GM12892 (cell line): ENCODE measurements at places on chromosomes 2 and 18.

GRCh38 chr2:216698895-216699294 lies 3.5 kb upstream of the IGFBP5 start:
- DNase-seq: no peak

DNA sequence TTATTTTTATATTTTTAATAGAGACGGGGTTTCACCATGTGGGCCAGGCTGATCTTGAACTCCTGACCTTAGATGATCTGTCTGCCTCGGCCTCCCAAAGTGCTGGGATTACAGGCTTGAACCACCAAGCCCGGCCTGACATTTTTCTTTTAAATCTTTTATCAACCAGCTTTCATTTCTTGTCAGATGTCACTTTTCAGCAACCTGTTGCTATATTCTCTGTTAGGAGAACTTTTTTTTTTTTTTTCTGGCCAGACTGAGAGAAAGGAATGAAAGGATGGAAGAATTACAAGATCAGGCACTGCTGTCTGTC lies 146.3 kb downstream of the TGIF1 start:
- DNase-seq: no peak

GRCh38 chr2:20577495-20578235 lies 73.2 kb downstream of the HS1BP3 start:
- no peak for DNase-seq

GRCh38 chr18:62281684-62282083 lies 43.4 kb upstream of the TNFRSF11A start:
- no peak for DNase-seq

- DNase-seq: no peak
Measured at GRCh38 chr2:77629539-77629938, 107.4 kb upstream of the LRRTM4 start.

- DNase-seq: no peak
Measured at GRCh38 chr2:234368861-234369261, 128.0 kb downstream of the ARL4C start.

DNA sequence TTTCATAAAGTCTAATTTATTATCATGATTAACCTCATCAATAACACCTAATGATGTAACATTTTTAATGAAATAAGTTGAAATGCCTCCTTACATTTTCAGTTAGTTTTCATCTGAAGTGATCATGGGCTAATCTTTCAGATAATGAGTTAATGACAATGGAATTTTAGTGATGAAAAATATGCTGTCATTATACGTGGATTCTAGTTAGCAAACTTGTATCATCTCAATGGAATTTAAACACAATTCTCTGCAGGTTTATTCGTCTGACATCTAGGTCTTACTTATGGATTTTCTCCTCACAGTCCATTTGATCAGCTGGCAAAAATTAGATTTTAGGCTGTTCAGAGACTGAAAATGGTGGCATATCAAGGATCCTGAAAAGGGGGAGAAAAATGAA lies 885.0 kb downstream of the SLC4A3 start:
- no peak for DNase-seq

GRCh38 chr2:5074733-5075132 lies 617.5 kb upstream of the SOX11 start:
- DNase-seq: no peak

DNA sequence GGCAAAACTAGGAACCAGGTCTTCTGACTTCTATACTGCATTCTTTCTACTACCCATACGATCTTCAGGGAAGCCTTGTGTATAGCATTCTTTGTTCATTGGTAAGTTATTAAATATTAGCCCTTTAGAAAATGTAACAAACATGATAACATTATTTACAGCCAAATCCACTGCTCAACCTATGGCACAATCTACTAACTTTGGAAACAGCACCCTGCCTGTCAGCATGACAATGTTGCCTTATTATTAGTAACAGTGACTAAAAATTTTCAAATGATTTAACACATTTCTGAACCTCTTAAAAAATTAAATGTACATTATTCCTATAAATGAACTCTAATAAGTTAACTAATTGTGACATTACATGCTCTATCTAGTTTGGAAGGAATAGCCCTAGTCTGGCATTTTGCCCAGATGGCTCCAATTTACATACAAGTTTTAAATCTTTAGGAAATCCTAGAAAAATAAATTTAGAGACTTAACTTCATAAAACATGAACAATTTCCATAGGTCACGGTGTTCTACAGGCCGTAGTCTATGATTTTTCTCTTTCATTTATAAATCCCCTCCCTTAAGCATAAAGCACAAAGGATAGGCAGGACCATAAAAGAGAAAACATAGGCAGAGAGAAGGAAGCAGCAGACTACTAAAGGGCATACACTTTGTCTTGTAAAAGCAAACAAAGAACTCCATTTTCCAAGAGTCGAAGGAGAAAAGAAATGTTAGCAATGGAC lies 33.7 kb downstream of the YES1 start:
- DNase-seq: no peak

- no peak for DNase-seq
Measured at GRCh38 chr2:128477891-128478290, 159.2 kb upstream of the HS6ST1 start.

GRCh38 chr2:137870682-137871081 lies 93.6 kb upstream of the HNMT start:
- DNase-seq: no peak

DNA sequence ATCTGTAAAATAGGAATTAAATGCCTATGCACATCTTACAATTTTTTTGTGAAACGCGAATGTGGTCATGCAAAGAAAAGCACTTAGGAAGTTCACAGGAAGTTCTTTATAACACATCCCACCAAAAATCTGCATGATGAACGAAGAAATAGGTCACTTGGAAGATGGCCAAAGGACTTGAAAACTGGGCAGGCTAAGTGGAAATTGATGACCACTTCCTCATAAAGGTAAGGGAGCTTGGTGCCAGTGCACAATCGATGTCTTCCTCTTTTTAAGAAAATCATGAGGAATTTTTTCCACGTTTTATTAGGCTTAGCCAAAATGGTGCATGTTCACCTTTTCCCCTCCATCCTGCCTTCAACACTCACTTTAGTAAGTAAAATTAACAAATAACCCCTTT lies 8.2 kb upstream of the NT5C1B start:
- no peak for DNase-seq

DNA sequence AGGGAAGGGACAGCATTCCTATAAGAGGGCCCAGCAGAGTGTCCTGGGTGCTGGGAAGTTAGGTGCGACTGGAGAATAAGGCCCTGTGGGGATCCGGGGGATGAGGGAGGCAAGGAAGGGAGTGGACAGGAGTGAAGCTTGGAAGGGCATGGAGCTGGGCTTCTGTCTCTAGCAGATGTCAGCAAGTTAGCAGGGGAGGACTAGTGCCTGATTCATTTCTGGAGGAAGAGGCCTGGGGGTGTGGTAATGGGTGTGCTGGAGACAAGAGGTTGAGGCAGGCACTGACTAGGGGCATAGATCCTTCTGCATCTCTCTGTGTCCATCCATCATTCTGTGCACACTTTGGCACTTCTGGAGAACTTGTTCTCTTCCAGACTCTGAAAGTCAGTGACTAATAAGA lies 134.7 kb downstream of the ACOXL start:
- DNase-seq: no peak

GRCh38 chr2:214995926-214996670 lies 142.3 kb downstream of the ABCA12 start:
- DNase-seq: no peak

DNA sequence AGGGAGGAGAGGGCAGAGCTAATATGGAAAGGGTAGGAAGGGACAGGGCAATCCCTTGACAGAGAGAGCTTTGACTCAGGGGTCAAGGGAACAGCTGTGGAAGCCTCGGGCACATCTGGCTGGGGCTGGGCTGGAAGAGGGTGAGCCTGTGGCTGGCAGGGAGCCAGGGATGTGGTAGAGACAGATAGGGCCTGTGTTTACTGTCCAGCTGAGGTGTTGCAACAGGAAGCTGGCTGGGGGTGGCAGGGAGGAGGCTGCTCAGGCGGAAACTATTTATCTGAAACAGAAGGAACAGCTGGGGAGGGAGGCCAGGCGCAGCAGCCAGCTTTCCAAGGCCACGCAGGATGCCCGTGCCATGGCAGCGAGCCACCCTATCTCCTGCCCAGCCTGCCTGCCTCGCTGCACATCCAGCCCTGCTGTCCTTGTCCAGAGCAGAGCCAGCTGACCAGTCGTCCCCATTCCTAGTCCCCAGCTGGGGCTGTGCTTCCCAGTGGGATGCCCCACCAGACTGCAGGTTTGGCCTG lies 264.7 kb downstream of the CYP26B1 start:
- no peak for DNase-seq

GRCh38 chr18:36640021-36640952 lies 188.5 kb downstream of the TPGS2 start:
- no peak for DNase-seq

DNA sequence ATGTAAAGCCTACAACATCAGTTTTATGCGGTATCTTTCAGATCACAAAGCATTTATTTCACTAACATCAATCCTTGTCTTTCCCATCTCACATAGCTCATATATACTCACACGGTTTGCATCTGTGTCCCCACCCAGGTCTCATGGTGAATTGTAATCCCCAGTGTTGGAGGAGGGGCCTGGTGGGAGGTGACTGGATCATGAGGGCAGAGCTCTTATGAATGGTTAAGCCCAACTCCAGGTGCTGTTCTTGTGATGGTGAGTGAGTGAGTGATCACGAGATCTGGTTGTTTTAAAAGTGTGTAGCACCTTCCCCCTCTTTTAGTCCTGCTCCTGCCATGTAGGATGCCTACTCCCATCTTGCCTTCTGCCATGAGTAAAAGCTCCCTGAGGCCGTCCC lies 42.0 kb downstream of the PARD6G start:
- no peak for DNase-seq

- DNase-seq: no peak
Measured at GRCh38 chr2:32874931-32875330, 71.8 kb upstream of the LTBP1 start.

GRCh38 chr18:39371996-39372395 lies 1806.4 kb upstream of the CELF4 start:
- DNase-seq: no peak

DNA sequence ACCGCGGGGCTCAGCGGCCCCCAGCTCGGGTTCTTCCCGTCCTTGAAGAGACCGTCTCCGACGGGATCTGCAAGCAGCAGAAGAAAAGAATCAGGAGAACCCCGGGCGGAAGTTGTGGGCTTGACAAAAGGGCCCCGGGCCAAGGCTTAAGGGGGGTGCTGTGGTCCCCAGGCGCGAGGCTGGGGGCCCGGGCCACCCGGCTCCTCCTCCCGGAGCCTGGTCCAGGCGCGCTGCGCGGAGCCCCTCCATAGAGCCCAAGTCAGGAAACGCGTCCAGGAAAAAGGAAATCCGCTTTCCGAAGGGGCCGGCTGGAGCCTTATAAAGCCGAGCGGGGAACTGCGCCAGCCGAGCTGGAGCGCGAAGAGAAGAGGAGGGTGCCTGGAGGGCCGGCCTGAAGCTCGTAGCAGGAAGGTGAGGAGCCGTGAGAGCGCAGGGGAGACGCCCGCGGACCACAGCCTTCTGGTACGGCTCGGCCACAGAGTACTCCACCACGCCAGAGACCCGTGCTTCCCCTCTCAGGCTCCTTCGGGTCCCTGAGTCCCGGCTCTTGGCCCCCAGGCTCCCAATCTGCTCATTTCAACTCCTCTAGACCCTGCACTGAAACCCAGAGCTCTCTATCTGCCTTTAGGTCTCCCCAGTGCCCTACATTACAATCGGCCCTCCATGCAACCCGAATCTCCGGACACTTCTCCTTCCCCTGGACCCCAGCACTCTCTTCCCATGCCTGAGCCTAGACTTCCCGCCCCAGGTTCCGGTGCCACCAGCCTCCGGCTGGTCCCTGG lies 554 bp downstream of the FEV start:
- no peak for DNase-seq

- DNase-seq: no peak
Measured at GRCh38 chr2:130987519-130988425, 105.5 kb downstream of the FAM168B start.

DNA sequence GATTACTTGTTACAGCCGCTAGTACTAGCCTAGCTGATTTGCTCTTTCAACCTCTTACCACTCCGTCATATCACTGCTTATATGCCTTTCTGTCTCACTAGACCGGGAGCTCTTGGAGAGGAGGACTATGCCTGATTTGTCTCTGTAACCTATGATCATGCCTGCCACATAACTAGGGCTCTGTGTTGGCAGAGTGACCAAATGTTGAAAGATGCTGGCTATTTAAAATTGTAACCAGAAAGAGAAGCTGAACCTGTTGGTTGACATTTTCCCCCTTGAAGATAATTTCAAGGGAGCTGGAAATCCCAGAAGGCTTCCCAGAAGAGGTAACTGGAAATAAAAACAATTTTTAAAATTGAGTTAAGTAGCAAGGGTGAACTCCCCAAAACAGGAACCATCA lies 124.1 kb upstream of the MYCN start:
- DNase-seq: no peak

- DNase-seq: no peak
Measured at GRCh38 chr2:90221300-90221651, 1529.8 kb downstream of the RPIA start.
